ENCODE measurements at places on chromosomes 11 and 22.

GRCh38 chr22:46576556-46577367 is 39.3 kb upstream of the CELSR1 start:
- no peak for DNase-seq

DNA sequence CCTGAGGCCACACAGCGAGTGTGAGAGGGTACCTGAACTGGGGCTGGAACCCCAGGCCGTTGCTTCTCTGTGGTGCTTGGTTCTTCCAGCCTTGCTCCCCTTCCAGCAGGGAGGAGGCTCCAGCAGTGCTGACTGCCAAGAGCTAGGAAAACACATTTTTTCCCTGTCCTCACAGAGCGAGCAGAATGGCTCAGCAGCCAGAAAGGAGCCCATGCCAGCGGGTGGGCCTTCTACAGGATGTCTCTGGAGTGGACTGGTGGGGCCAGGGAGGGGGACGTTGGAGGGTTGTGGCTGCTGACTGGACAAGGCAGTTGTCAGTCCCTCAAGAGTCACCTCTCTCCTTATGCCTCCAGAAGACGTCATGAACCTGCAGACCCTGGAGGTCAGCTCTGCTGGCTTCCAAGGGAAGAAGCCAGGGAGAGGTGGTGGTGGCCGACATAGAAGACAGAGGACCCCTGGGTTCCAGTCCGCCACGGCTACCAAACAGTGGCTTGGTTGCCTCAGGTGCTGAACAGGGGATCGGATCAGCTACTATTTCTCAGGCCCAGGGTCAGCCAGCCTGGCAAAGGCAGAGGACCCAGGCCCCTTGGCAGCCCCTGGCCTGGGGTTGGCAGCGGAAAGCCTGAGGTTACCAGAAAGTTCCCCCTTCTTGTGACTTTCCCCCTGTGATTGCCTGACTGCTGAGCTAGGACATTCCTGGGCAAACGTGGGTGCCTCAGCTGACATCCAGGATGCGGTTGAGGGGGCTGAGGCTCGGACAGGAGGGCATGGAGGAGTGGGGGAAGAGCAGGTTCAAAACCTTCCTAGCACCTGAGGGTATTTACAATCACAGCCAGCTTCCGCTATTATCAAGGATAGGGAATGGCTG is 3.7 kb downstream of the MAFF start:
- no peak for DNase-seq

DNA sequence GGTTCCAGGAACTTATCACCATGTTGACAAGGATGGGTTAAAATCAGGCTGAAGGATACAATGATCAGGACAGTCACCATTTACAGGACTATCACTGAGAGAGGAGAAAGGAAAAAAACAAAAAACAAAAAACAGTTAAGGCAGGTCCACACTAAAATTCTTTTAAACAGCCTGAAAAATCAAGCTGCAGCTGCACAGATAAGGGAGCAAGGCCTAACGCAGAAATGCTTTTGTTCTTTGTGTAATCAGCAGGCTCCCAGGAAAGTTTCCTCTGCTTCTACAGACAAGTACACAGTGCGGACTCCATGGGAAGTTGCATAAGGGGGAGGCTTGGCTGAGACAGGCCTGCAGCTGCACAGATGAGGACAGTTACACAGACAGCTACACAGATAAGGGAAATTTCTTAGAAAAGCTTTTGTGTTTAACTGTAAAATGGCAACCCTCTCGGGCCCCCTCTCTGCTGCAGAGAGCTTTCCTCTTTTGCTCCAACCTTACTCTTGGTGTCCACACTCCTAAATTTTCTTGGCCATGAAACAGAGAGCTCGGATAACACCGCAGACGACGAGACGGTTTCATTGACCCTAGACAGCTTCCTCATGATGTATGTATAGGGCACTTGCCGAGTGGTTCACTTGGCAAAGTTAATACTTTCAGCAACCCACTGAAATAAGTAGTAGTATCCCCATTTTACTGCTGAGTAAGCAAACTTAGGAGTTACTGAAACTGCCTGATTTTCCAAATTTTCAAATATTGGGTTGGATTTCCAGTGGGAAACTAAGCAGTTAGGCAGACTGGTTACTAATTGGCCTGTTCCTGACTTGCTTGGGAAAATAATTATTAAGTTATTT is 45.5 kb downstream of the PIWIL3 start:
- DNase-seq: peak; percentile 42

- DNase-seq: no peak
Observed at GRCh38 chr22:24400034-24400725, 27.2 kb upstream of the ADORA2A start.

DNA sequence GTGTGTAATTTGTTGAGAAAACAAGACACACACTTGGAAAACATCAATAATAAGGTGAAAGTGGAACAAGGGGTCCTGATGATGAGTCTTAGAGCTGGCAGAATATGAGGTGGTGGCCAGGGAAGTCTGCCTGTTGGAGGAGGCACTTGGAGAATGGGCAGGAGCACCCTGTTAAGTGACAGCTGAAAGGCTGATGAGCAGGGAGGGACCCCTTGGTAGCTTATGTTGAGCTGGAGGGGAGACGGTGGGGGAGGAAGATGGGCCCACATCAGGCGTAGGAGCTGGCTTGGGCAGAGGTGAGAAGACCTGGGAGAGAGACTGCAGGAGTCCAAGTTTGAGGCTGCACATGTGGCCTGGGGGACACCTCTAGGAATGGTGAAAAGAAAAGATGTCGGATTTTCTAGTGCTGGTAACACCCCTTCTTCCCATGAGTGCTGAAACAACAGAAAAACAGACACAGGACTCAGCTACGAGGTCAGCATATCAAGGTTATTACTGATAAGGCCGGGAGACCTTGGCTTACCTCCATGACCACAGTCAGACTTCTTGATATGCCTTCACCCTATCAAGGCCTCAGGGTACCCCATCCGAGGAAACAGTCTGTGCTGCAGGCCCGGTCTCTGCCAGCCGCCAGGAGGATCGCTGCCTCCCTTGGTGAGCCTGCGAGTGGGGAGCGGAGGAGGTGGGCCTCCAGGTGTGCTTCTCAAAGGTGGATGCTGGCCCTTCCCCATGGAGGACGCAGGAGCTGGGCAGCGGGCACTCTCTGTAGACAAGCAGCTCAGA is 14.3 kb upstream of the C11orf96 start:
- DNase-seq: no peak

DNA sequence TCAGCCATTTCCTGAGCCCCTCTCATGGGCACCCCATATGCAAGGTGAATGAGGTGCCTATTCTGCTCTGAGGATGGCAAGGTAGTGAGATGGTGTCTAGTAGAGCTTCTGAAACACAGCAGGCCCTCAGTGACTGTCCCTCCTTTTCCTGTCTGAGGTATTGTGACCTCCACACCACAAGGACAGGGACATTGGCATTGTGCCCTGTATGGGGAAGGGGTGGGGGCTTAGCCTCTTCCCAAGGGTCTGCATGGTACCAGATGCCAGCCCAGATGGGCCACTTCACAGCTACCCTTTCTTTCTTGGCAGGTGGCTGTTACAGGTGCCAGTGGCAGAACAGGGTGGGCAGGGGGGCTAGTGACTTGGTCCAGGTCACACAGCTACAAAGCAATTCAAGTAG is 78.8 kb downstream of the CABIN1 start:
- no peak for DNase-seq

DNA sequence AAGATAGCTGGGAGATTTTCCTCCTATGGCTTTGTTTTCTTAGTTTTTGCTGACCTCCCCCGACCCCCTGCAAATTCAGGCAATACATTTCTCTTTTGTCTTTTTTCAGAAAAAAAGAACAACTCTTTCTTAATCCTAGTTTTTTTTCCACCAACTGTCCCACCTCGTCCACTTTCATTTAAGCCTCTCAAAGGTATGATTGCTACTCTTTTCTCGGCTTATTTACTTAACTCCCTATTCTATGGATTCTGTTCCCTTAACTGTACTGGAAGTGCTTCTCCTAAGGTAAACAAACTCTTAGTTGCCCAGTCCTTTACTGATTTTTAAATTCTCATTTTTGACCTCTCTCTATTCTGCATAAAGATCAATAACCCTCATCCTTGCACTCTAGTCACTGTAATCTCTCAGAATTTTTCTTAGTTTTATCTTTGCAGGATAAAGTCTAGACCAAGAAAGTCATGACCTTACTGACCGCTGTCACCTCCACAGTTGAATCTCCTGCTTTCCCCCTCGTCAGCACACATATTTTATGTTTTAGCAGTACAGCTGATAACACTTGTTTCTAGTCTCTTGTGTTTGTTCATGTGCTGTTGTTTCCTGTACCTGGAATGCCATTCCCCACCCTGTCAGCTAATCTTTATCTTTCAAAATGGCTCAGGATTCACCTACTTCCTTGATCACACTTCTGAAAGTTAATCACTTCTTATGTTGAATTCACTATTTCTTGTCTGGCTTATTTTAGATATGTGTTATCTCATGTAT is 14.9 kb downstream of the TBCEL start:
- no peak for DNase-seq

DNA sequence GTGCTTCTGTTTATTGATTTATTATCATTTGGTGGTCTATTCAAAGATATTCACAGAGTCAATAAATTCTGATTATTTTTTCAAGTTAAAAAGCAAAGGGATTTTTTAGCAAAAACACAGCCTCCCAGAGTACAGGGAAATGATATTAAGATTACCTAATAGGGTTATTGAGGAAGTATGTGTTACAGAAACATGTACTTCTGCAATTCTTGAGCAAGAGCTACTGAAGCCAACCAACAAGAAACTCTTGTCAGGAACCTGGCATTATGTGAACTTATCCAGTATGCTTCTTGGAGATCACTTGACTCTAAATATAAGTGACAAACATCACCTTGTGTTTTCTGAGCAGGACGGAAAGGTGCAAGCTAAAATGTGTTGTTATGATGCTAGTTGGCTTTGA is 42.0 kb upstream of the CARD18 start:
- no peak for DNase-seq

DNA sequence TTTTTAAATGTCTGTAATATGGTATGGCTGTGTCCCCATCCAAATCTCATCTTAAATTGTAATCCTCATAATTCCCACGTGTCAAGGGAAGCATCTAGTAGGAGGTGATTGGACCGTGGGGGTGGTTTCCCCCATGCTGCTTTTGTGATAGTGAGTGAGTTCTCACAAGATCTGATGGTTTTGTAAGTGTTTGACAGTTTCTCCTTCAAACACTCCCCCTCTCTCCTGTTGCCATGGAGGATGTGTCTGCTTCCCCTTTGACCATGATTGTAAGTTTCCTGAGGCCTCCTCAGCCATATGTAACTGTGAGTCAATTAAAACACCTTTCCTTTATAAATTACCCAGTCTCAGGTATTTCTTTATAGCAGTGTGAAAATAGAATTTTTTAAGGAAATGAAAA is 31.1 kb upstream of the CD44 start:
- no peak for DNase-seq

DNA sequence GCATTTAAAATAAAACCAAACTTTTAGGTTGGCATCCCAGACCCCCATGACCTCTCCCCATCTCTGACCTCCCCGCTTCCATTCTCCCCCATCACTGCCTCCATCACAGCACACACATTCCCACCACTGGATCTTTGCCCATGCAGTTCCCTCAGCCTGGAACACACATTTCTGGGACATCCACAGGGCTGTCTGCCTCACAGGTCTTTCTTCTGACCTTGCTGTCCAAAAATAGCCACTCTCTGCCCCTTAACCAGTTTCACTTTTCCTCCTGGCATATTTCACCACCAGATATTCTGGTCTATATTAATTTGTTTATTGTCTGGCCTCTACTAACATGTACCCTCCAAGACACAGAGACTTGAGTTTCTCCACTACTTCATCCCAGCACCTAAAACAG is 75.2 kb upstream of the PRDM11 start:
- no peak for DNase-seq

DNA sequence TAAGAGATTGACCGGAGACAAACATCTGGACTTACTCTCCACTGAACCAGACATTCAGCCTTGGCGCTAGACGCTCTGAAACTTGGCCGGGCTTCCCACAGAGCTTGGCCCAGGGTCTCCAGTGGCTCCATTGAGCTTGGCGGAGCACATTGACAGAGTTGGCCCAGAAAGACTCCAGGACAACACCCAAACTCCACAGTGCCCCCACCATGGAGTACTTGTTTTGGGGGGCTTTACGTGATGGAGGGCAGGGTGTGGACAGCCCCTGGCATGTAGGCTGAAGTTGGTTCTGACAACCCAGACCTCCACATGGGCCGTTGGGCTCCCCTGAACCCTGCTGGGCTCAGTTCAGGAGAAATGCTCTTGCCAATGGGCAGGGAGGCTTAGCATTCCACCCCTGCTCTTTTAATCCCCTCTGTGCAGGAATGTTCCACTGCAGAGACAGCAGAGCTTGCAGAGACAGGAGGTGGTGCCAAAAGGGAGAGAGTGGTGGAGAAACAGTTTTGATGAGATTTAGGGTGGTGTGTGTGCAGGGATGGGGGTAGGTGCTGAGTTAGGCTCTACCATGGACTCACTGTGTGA is 102.4 kb upstream of the TIMP3 start:
- no peak for DNase-seq

- DNase-seq: no peak
Observed at GRCh38 chr11:32890843-32891656, 1.6 kb upstream of the QSER1 start.

GRCh38 chr22:31897842-31898805 is 46.2 kb upstream of the YWHAH start:
- no peak for DNase-seq

All from non-pigmented ciliary epithelial cell (primary cell).